ENCODE measurements at places on chromosomes 11 and 22.

- no peak for DNase-seq
Measured at GRCh38 chr11:2223153-2223794, 47.1 kb downstream of the ASCL2 start.

- no peak for DNase-seq
Measured at GRCh38 chr11:114179234-114179941, 116.8 kb upstream of the NNMT start.

DNA sequence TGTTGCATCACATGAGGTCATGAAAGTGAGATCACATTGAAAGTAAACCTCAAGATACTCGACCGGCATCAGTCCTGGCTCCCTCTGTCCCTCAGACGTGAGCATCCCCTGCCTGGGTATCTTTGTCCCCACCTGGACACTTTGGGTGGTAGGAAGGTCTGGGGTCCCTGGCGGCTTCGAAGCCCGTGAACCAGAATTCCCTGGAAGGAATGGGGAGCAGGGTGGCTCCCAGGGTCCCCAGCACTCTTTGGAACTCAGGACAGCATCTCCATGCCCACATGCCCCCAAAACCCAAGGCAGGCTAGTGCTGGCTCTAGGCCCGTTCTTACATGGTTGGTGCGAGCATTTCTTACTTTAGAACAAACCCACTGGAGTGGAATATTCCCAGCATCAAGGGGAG, 7.5 kb downstream of the DERL3 start:
- no peak for DNase-seq

- DNase-seq, result no peak
Measured at GRCh38 chr11:41803895-41804294, 344.4 kb upstream of the LRRC4C start.

GRCh38 chr11:70642266-70642665, 243.9 kb downstream of the CTTN start:
- DNase-seq, result no peak

- no peak for DNase-seq
Measured at GRCh38 chr22:35104491-35104890, 38.5 kb downstream of the ISX start.

DNA sequence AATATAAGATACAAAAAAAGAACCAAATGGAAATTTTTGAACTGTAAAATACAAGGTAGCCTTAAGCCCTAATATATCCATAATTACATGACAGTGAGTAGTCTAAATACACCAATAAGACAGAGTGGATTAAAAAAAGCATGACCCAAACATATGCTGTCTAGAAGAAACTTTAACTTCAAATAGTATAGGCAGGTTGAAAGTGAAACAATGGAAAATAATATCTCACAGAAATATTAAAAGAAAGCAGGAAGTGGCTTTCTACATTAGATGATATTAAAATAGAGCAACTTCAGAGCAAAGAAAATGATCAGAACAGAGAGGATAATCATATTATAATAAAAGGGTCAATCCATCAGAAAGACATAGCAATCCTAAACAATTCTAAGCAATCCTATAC, 21.8 kb downstream of the DCUN1D5 start:
- no peak for DNase-seq

DNA sequence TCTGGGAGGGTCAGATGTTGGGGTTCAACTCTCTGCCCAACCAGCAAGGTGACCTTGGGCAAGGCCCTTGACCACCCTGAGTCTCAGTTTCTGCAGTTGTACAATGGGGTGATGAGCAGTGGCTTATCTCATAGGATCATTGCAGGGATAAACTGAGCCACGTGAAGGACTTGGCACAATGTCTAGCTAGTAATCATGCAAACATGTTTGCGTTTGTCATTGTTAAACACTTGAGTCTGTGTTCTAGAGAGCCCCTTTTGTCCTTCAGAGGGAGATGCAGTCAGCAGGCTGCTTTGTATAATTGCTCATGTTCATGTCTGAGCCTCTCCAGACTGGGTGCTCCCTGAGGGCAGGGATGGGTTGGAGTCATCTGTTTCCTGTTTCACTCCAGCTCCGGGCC, 15.8 kb downstream of the CD82 start:
- no peak for DNase-seq

- DNase-seq, result no peak
Measured at GRCh38 chr11:10973416-10973815, 115.6 kb upstream of the ZBED5 start.

- no peak for DNase-seq
Measured at GRCh38 chr22:36829370-36830002, 12.7 kb upstream of the PVALB start.

DNA sequence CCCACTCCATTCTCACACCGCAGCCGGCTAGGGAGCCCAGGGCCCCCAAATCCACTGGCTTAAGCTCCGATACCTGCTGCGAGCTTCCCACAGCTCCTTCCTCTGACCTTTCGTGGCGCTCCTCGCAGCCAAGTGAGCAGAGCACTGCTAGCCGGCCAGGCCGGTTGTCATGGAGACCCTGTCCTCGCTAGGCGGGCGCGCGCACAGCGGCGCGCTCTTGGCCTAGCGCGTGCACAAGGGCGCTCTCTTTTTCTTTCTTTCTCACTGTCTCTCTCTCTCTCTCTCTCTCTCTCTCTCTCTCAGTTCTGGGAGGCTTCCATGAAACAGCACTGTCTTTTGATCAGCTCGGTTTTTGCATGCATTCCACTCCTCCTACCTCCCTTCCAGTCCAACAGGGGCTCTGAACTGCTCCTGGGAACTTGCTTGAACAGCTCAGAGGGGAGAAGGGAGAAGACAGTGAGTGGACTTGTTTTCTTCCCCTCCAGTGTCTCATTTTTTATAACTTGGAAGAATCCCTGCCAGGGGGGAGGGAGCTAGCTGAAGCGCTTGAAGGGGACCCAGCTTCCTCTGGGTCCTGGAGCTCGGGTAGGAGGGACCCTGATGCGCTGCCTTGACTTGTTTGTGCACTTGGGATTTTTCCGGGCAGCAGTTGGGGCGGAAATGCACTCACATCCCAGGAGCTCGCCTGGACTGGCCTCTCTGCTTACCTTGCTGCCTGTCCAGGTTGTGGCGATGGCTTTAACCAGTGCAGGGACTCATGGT, 100.3 kb upstream of the AKIP1 start:
- peak; percentile 65 for DNase-seq

GRCh38 chr11:73652046-73652730, 5.8 kb downstream of the PLEKHB1 start:
- DNase-seq, result peak; percentile 74

DNA sequence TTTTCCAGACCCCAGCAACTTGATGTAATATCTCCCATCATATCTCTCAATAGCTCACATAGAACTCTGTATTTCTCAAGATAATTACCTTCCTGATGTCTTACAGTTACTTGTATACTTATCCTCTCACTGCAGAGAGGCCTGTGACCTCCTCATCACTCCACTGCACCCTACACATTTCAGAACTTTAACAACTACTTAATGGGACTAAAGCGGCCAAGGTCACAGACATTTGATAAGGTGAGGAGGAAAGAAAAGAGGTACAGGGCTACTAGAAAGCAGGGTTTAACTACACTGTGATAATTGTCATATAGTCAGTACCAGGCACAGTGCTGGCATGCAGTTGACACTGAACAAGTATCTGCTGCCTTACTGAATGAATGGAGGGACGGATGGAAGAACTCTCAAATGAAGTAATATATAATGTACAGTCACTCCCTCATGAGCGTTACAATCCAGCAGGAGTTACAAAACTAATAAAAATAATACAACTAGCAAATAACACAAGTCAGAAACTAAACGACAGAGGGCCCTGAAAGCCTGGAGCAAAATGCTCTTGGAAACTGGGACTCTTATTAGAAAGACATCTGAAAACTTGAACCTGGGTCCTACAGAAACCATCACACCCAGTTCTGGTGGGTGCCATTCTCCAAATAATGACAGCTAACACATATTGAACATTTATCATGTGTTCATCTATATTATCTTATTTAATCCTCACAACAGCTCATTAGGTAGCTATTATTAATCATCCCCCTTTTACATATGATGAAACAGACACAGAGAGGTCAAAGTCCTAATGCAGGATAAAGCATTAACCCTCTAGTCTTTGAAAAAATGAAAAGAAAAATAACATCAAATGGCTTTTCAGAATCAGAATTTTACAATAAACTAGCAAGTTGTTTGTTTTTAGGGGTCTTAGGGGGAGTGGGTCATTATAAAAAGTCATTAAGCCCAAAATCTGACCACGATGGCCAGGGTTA, 14.3 kb downstream of the PI4KA start:
- no peak for DNase-seq

DNA sequence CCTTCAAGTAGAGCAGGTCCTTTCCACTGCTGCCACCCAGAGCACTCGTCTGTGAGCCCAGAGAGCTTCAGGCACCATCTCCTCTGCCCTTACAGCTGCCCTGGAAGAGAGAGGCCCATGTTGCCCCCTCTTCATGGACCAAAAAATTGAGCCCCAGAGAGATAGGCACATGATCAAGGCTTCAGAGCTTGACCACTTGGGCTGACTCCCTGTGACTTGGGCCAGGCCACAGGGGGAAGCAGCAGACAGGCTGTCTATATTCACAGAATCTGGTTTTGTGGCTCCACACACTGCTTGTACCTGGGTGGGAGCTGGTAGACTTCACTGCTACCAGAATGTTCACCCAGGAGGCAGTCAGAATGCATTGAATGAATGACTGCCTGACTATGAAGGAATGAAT, 58.2 kb downstream of the SMIM38 start:
- no peak for DNase-seq

DNA sequence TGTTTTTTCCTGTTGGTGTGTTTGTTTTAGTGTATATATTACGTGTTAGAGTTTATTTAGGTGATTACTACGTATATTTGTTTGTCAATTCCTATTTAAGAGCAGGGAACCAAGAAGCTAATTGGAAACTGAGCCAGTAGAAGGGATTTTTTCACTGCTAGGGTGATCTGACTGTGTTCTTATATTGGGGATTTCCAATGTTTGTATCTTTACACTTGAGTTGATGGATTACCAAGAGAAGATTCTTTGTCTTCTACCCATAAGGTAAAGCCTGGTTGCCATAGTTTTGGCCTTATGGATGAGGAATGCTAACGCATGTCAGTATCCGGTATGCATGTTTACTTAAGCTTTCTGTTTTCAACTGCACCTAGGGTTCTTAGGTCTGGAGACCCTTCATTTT, 35.6 kb downstream of the SIK2 start:
- no peak for DNase-seq
